Naive thymus-derived CD4-positive, alpha-beta T cell (primary cell): ENCODE measurements at places on chromosomes 16 and 17. TPM values are rescaled to one million over a fixed set of nuclear protein-coding genes. Genes with fewer than 3 reads are reported as not detected.

Gene OR3A1
- 0.17 and 0.20 TPM in 2 replicates for total RNA-seq

Gene C1QTNF8
- not detected for total RNA-seq

Gene FNDC8
- not detected for total RNA-seq

Gene GAS7
- total RNA-seq = 3.3 TPM

DNA sequence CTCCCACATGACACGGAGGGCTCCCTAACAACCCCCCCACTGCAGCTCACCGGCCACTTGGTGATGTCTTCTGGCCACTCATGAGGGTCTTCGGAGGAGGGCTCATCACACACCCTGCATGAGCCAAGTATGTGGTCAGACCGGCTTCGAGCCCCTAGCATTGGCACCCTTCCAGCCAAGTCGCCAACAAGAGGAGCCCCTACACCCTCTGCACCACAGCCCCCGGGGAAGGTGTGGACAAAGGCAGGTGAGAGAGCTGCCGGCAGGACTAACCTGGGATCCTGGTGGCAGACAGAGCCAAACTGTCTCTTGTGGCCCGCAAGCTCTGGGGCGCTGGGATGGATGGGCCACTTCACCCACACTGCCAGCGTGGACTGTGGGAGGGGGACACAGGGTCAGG lies 6.5 kb downstream of the SNRNP25 start:
- no peaks in the 10 kb centered on the region for H3K36me3 ChIP-seq
- no peak overlapping the region for H3K4me3 ChIP-seq
- no peaks in the 10 kb centered on the region for H3K27me3 ChIP-seq
- no peak for DNase-seq
- no peaks in the 10 kb centered on the region for H3K4me1 ChIP-seq

DNA sequence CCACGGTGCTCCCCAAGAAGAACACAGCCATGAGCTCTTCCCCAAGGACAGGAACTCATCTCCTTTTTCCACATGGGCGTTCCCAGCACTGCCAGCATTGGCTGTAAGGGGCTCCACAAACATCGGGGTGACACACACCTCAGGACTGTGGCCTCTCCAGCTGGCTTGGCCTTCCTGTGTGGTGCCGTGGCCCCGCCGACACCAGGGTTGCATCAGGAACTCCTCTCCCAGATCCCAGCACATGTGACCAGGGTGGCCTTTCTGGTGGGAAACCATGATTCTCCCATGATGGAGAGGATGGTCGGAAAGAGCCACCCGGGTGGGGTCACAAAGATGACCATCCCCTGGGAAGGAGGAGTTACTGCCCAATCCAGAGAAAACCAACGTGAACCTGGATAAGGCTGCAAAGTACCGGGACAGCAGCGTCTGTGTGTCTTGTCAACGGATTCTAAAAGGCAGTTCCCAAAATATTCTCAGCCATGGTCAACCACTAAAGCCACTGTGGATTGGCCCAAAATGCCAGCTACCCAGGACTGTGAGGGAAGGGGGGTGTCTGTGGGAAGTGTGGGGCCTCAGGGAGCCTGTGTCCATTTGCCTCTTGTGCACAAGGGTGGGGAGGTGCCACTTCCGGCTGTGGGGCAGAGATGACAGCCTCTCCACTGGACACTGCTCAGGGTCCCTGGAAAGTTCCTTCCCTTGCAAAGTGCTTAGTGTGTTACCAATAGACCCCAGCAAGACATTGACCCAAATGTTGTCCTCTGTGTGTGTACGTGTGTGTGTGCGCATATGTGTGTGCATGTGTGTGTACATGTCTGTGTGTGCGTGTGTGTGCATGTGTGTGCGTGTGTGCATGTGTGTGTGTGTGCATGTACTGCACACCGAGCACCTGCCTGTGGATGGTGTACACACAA lies 78.0 kb upstream of the CBX4 start:
- no peaks in the 10 kb centered on the region for H3K27me3 ChIP-seq
- no peaks in the 10 kb centered on the region for H3K4me1 ChIP-seq
- no peaks in the 10 kb centered on the region for H3K36me3 ChIP-seq
- no peak for DNase-seq

DNA sequence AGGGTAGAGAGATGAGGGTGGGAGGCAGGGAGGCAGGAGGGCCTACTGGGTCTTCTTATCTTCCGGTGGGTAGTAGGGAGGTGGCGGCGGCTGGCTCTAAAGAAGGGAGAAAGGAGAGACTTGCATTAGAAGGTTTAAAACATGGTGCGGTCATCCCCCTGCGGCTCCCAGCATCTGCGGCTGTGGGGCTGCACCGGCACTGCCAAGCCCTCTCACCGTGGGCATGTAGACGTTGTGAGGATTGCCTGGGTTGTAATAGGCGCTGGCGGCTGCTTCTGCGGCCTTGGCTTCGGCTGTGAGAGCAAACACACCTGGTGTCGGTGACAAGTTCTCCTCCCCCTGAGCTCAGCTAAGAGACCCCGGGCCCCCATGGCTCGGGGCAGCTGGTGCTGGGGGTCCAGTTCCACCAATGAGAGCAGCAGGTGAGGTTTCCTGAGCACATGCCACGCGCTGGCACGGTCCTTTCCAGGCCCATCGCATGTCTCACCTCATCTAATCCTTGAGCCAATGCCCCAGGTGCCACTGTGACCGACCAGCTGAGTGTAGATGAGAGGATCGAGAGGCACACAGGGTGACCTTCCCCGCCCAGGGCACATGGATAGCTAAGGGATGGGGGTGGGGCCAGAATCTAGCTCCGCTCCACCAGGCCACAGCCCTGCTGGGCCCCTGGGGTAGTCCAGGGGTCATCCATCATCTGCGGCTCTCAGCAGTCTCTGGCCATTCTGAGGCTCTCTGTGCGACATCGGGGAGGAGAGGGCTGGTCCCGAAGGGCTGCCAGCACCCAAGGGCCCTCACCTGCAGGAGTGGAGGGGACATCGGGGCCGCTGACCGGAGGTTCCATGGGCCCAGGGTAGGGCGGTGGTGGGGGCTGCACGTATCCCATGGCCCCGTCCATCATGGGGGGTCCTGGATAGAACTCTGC lies 2.7 kb upstream of the UNC13D start:
- DNase-seq = no peak
- peaks cover 29% of the 10 kb centered on the region for H3K4me1 ChIP-seq
- H3K4me3 ChIP-seq = no peak overlapping the region
- peaks cover 24% of the 10 kb centered on the region for H3K36me3 ChIP-seq
- H3K27me3 ChIP-seq = no peaks in the 10 kb centered on the region
- H3K27ac ChIP-seq = no peak overlapping the region

DNA sequence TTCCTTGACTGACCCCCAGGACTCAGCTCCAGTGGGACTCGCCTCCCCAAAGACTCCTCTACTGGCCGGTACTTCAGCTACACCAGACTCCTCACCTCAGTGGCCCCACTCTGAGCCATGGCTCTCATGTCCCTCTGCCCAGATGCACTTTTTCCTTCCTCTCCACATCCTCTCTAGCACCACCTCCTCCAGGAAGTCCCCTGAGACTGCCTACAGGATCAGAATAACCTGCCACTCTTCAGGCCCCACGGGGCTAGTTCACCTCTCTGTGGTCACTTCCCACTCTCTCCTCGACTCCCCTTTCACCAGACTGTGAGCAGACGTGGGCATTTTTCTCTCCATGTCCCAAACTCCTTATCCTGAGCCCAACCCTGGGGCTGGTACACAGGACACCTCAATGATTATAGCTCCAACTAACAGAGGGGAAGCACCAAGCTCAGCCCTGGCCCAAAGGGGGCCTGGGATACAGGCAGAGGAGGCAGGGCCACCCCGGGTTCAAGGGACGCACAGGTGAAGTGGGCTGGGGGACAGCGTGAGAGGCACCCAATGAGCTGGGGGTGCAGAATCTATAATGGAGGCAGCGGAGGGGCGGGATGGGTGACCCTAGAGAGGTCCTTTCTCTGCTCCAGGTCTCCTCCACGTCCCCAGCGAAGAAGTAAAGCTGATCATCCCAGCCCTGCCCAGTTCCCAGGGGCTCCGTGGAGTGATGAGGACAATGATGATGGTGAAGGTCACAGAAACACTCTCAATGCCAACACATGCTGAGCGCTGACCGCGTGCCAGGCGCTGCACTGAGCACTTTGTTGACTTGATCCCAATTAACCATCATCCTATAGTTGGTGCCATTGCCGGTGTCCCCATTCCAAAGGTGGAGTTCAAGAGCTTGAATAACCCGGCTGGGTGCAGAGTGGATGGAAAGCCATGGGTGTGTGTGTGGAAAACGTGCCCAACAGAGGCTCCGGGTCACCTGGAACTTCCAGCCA lies 3.9 kb downstream of the TRPV3 start:
- H3K4me1 ChIP-seq = no peaks in the 10 kb centered on the region
- no peaks in the 10 kb centered on the region for H3K27me3 ChIP-seq
- H3K36me3 ChIP-seq = no peaks in the 10 kb centered on the region
- H3K27ac ChIP-seq = no peak overlapping the region
- no peak overlapping the region for H3K4me3 ChIP-seq
- DNase-seq = no peak
